Epithelial cell of alveolus of lung (primary cell): ENCODE measurements at places on chromosomes 3 and 15. TPM values are rescaled to one million over a fixed set of nuclear protein-coding genes. Genes with fewer than 3 reads are reported as not detected.

Gene AMOTL2
- 49.0 and 80.5 TPM in 2 replicates for total RNA-seq

Gene TMEM108
- 1.0 and 1.1 TPM in 2 replicates for total RNA-seq

Gene SLC25A36
- total RNA-seq = 30.3 and 72.7 TPM in 2 replicates

Gene ALS2CL
- total RNA-seq = 2.1 and 44.2 TPM in 2 replicates

Gene CLDN18
- not detected in 2 replicates for total RNA-seq

Gene ZNF774
- total RNA-seq = 0.16 and 0.91 TPM in 2 replicates

Gene CYP19A1
- 0.08 and 0.13 TPM in 2 replicates for total RNA-seq
